CD4-positive, alpha-beta T cell treated with Interleukin-17A for 4 hours (primary cell): ENCODE measurements at places on chromosomes 16 and 17.

- DNase-seq: no peak
These were observed 142.8 kb downstream of the GRIN2A start for GRCh38 chr16:10039220-10040096.

DNA sequence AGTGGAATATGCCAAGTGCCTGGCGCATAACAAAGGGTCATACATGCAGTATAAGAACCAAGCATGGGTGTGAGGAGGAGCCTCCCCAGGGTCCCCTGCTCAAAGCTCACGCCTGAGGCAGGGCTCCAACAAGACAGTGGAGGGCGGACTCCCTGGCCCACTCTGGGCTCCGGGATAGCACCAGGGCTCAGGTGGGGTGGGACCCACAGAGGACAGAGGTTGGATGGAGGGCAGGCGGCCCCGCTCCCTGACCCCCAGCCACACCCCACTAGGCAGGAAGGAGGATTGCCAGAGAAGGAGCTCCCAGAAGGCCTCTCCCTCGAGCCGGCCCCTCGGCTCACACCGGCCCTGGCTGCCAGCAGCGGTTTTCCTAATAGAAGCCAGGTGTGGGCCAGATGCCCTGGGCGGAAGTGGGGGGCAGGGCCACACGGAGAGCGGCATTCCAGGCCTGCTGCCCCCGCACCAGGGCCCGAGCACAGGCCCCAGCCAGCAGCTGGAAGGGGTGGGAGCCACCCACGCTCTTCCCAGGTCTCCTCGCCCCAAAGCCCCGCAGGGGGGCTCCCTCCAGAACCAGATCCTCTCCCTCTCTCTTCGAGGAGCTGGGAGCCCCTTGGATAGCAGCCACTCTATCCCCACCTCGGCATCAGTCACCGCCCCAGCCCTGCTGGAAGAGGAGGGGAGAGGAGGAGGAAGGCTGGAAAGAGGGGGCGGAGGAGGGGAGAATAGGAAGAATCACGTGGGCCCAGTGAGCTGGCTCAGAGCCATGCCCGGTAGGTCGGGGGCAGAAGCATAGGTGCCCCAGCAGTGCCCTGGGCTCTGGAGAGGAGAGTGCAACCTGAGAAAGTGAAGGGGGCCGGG, 21.0 kb downstream of the VASN start:
- no peak for DNase-seq

DNA sequence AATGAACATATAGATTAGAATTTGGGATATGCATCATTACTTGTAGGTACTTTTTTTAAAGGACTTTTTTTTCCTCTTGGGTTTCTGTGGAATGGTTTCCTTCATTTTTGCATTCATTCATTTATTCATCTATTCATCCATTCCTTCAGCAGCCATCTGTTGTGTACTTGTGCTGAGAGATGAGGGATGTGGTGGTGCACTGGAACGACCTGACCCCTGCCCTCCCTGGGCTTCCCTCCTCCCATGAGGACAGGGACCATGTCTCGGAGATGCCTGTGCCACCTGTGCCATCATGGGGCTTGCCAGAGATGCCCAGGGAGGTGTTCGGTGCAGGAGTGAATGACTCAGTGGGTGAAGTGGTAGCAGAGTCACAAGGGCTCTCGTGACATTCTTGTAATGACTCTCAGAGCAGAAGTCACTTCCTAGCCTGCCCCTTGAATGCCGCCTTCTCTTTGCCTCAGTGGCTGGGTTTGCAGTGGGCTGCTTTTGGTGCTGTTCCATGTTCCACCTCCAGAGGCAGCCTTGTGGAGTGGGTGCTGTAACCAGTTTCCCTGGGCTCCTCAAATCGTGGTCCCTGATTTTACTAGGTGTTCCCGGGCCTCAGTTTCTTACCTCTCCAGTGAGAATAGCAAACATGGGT, 43.9 kb downstream of the CLEC16A start:
- DNase-seq: peak; percentile 48

- peak; percentile 61 for DNase-seq
These were observed 9.8 kb upstream of the TBX2 start for GRCh38 chr17:61389670-61390478.

- no peak for DNase-seq
These were observed 88.5 kb downstream of the ANKRD11 start for GRCh38 chr16:89401641-89402445.

DNA sequence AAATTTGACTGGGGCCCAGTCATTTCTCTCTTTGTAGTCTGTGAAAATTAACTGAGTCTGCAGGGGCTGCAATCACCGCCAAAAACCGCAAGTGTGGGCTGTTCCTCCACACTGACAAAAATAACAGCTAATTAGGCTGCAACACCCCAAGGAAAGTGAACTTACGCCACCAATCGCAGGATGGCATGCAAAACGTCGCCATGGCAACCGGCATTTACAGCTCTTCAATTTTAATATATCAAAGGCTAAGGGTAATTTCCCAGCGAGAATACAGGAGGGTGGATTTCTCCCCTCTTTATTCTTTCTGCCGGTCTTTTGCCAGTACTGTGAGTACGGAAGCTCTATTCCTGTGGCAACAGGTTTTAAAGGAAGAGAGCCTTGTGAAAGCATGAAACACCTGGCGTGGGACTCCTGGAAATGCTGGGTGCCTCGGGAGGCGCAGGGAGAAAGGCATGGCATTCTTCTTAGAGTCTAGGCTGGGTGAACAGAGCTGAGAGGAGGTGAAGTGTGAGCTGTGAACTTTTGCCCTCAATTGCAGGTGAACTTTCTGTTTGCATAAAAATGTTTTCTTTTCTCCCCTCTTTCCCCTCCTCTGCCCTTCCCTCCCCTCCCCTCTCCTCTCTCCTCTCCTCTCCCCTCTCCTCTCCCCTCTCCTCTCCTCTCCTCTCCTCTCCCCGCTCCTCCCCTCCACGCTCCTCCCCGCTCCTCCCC, 399.7 kb downstream of the XYLT1 start:
- DNase-seq: peak; percentile 86

- DNase-seq: no peak
These were observed 7.6 kb downstream of the EPN2 start for GRCh38 chr17:19244781-19245180.
